GM12878 (cell line): ENCODE measurements at places on chromosomes 13 and 19. TPM values are rescaled to one million over a fixed set of nuclear protein-coding genes. Genes with fewer than 3 reads are reported as not detected.

GSX1 gene
- not detected in 2 replicates for total RNA-seq

- H3K27ac ChIP-seq = no peak overlapping the region
- no peaks in the 10 kb centered on the region for H3K4me1 ChIP-seq
- no peak for DNase-seq
- H3K4me3 ChIP-seq = no peak overlapping the region
- no peaks in the 10 kb centered on the region for H3K36me3 ChIP-seq
Observed at GRCh38 chr13:109971006-109971405, 184.6 kb upstream of the IRS2 start.

- H3K27me3 ChIP-seq = no peaks in the 10 kb centered on the region
- H3K36me3 ChIP-seq = no peaks in the 10 kb centered on the region
- no peak overlapping the region for H3K4me3 ChIP-seq
- H3K27ac ChIP-seq = no peak overlapping the region
- no peaks in the 10 kb centered on the region for H3K4me1 ChIP-seq
Observed at GRCh38 chr13:96816261-96816660, 178.0 kb downstream of the OXGR1 start.

ZNF610 gene
- 0.64 and 1.2 TPM in 2 replicates for total RNA-seq

PSG1 gene
- not detected in 2 replicates for total RNA-seq

- H3K27me3 ChIP-seq = no peaks in the 10 kb centered on the region
- no peak for DNase-seq
- no peak overlapping the region for H3K4me3 ChIP-seq
- H3K4me1 ChIP-seq = no peaks in the 10 kb centered on the region
Observed at GRCh38 chr13:110882972-110883371, 31.9 kb downstream of the ANKRD10 start.

DNA sequence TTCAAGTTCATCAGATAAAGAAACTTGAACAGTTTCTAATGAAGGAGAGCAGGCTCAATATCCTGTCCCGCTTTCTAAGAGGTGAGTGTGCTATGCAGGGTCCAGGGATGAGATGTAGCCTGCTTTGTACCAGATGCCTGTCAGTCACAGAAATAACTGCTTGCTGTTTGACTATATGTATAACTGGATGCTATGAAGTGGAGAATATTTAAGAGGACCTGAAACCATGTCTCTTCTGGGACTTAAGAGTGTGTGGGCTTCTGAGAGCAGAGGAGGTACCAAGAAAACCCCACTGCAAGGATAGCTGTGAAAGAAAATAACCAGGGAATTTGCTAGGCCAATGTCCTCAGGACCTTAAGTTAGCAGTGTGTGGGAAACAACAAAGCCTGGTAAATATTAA is 246.3 kb upstream of the RFC3 start:
- H3K4me3 ChIP-seq = no peak overlapping the region
- DNase-seq = no peak
- no peak overlapping the region for H3K27ac ChIP-seq
